ENCODE measurements at places on chromosomes 11 and 22.

- DNase-seq = no peak
These were observed 54.0 kb upstream of the PRDM11 start for GRCh38 chr11:45092404-45092785.

GRCh38 chr11:133506023-133506422, 26.3 kb downstream of the OPCML start:
- DNase-seq = peak; percentile 28

- no peak for DNase-seq
These were observed 18.8 kb downstream of the MYEOV start for GRCh38 chr11:69312453-69313404.

DNA sequence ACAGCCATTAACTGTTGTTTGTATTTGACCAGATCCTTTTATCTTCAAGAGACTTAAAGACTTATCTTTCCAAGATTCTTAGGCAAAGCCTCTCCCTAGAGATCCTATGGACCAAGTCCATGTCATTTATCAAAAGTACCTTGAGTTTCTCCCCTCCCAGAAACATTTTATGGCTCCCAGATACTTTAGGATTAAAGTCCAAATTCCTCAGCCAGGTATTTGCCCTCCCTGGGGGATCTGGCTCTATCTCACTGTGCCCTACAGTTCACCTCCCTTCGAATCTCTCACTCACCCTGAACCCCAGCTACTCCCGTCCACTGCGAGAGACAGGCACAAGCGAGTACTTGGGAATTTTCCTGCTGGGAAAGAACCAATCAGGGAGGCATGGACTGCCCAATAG, 11.9 kb downstream of the MS4A8 start:
- DNase-seq = no peak

- no peak for DNase-seq
These were observed 135.2 kb downstream of the WNT11 start for GRCh38 chr11:76071090-76071489.

- no peak for DNase-seq
These were observed 269.3 kb upstream of the PITPNB start for GRCh38 chr22:28188178-28188879.

DNA sequence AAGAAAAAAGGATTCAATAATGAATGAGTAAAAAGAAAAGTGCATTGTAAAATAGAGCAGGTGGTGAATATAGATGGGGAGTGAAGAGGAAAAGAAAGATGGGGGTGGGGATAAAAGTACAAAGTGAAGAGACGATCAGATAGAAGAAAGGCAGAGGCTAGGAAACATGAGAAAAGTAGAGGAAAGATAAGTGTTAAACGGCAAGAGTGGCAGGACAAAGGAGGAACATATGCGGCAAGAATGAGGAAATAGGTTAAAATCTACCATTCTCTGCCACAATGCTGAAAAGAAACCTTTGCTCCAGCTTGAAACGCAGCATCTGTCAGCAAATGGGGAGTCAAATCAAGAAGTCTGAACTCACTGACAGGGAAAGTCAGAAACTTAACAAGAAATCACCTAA, 6.8 kb downstream of the FUT4 start:
- DNase-seq = peak; percentile 45

- DNase-seq = no peak
These were observed 20.5 kb upstream of the SORL1-AS1 start for GRCh38 chr11:121473064-121473777.

GRCh38 chr22:22407061-22407460, 101.5 kb downstream of the ZNF280B start:
- no peak for DNase-seq

DNA sequence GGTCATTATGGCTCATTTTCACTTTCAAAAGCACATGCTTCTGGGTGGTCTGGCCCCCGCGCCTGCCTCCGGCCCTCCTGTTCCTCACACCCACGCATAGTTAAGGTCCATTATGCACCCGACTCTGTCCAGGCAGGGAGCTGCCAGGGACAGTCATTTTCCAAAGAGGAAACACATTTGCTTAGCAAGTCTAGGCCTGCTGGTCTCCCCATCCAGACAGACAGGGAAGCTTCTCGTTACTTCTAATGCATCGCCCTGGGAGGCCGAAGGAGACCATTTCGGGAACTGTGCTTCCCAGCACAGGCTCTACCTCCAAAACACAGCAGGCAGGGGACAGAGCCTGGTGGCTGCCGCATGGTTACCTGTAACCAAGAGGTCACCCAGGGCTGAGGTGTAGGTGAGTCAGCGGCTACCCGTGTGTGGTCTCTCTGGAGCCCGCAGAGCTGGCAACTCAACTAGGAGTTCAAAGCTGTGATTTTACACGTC, 87.1 kb upstream of the SHANK2 start:
- DNase-seq = no peak

- DNase-seq = no peak
These were observed 106.4 kb downstream of the MICAL2 start for GRCh38 chr11:12216671-12217374.

- no peak for DNase-seq
These were observed 20.2 kb downstream of the BARX2 start for GRCh38 chr11:129395883-129396282.

GRCh38 chr11:61587951-61588727, 7.3 kb upstream of the SYT7 start:
- peak; percentile 63 for DNase-seq

- peak; percentile 84 for DNase-seq
These were observed 1.2 kb upstream of the TYMP start for GRCh38 chr22:50530877-50531545.

DNA sequence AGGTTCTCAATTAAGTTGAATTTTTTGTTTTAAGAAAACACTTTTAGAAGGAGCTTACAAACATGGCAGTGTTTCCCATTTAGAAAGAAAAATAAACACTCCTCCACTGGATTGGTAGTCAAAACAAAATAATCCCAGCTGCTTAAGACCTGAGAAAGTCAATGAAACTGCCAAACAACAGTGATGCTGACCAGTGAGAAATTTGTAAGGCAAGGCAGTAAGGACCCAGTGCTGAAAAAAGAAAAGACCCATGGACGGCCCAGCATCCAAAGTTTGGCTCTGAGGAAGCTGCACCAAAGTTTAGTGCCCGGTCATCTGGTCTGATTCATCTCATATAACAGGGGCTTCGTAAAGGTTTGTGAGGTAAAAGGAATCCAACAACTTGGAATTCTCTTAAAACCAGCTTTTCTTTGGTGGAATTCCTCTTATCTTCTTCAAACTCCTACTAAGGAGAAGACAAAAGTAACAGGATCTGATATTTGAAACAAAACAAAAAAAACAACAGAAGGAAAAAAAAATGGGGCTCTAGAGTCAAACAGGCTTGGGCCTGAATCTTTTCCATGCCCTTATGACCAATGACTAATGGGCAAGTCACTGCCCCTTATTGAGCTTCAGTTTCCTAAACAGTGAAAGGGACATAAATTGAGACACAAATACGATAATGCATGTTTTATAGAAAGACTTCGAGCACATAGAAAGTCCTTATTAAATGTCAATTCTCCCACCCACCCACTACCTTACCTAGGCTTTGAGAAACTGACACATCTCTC, 383.0 kb upstream of the NARS2 start:
- DNase-seq = no peak

DNA sequence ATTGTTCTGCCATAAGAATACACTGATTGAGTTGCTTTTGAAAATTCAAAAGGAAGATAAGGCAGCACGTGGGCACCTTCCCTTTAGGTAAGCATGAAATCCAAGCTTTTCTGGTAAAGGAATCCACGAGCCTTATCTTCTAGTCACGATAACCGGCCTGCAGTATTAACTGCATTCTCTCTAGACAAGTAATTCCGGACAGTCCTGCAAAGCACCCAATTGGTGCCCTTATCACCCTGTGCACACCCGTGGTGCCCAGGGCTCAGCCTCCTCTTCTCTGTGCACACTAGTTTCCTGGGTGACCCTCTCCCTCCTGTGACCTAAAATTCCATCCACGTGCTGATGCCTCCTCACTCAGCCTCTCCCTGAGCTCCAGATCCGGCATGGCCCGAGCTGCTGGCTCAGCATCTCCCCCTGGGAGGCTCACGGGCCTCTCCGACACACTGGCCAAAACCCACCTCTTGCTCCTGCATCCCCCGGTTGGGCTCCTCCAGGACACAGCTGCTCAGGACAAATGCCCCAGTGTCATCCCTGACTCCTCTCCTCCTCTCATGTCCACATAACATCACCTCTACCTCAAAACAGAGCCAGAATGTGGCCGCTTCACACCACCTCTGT, 63.7 kb downstream of the PACSIN2 start:
- no peak for DNase-seq

GRCh38 chr22:23509571-23510302, 70.4 kb downstream of the IGLL1 start:
- DNase-seq = no peak

DNA sequence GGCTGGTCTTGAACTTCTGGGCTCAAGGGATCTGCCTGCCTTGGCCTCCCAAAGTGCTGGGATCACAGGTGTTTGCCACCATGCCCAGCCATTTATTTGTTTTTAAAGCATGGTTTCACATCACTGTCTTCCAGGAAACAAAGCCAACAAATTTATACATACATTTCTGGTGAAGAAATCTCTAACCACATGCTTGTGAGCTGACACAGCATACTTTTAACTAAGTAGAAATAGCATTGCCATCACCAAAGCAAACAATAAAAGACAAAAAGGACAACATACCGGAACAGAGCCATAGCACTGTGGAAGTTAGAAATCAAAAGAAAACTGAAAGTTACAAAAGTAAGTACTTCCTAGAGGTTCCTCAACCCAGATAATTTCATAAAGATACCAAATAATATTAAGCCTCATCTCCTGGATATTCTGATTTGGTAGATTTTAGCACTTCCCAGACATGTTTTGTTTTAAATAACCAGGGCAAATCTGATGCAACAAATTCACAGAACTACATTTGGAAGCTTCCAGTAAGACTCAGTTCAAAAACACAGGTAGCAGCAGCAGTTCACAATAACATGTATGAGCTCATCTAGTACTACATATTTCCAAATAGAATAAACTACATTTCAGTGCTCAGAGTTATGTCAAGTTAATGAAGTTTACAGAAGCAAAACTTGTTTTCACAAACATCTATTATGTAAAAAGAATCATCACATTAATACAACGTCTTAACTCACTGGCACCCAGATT, 70.6 kb downstream of the RRAS2 start:
- no peak for DNase-seq

- no peak for DNase-seq
These were observed 1.6 kb downstream of the TMEM132A start for GRCh38 chr11:60925868-60926267.

GRCh38 chr22:19596680-19597398, 72.6 kb upstream of the CLDN5 start:
- peak; percentile 5 for DNase-seq

DNA sequence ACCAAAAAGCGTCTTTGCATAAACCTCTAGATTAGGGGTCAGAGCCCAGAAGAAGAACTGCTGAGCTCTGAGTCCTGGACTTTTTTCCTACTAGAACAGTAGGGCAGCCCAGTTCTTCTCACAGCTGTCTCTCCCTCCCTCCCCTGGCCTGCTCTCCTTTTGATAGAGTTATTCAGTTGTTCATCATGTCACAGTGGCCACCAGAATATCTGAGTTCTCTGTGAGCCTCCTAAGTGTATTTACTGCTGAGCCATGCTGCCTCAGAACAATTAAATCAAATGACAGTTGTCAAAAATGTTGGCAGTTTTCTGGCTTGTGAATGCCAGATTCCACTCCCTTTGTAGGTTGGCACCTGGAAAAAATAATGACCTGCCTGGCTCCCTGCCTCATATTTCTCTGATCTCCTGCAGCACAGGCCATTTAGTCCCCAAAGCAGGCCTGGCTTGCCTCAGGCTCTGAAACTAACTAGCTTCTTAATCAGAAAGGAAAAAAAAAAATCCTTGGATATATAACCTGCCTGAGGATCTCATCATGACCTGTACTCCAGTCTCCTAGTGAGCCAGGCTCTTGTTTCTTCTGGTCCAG, 377.4 kb upstream of the LARGE1 start:
- no peak for DNase-seq

DNA sequence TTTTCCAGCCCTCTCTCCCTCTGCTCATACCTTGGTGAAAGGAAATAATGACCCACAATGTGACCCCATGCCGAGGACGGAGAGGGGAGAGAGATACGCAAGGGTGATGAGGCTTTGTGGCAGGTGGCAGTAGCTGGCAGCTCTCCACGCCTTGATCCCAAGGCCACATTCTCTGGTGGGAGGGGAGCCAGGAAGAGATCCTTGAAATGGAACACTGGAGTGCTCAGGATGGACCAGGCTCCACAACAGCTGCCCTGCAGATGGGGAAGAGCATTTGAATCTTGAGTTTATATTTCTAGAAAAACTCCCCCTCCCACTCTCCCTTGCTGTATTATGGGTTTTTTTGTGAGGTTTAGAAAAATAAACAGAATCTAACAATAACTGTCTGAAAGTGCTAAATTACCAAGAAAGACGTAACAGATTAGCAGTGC, 61.6 kb upstream of the CDON start:
- DNase-seq = no peak
